Fibroblast of mammary gland (primary cell): ENCODE measurements at places on chromosomes 1 and 21.

GRCh38 chr1:94734963-94735901 lies 84.9 kb upstream of the SLC44A3 start:
- peak; percentile 75 for DNase-seq

- no peak for DNase-seq
Observed at GRCh38 chr1:119000371-119001180, 12.4 kb upstream of the TBX15 start.

GRCh38 chr1:204157962-204158361 lies 6.1 kb upstream of the ETNK2 start:
- no peak for DNase-seq

DNA sequence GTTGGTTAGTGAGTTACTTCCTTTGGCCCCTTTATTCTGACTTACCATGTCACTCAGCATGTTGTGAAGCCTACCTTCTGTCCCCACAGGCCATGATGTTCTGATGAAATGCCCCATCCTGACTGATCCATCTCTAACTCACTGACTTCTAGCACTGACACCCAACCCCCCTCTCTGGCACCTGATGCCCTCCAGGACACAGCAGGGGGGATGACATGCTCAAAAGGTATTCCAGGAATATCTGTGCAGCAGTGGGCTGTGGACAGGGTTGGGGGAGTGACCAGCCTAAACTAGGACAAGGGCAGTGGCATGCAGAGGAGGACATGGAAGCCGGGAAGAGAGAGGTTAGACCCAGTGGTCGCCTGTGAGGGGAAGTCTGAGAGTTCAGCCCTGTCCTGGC lies 25.5 kb downstream of the SYT2 start:
- DNase-seq, result no peak

DNA sequence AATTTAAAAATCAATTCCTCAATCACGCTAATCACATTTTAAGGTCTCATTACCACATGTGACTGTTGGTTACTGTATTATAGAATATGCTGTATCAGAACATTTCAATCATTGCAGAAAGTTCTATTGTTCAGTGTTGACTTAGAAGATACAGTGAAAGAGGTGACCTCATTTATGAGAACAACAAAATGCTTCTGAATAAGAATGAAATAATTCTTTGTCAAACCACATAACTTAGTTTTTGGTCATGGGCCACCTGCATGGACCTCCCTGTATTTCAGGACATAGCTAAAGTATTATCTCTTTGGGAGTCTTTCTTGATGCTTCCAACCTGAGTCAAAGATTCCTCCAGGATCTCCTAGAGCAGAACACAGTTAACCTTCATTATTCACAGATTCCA lies 22.3 kb downstream of the MFSD2A start:
- DNase-seq, result no peak

DNA sequence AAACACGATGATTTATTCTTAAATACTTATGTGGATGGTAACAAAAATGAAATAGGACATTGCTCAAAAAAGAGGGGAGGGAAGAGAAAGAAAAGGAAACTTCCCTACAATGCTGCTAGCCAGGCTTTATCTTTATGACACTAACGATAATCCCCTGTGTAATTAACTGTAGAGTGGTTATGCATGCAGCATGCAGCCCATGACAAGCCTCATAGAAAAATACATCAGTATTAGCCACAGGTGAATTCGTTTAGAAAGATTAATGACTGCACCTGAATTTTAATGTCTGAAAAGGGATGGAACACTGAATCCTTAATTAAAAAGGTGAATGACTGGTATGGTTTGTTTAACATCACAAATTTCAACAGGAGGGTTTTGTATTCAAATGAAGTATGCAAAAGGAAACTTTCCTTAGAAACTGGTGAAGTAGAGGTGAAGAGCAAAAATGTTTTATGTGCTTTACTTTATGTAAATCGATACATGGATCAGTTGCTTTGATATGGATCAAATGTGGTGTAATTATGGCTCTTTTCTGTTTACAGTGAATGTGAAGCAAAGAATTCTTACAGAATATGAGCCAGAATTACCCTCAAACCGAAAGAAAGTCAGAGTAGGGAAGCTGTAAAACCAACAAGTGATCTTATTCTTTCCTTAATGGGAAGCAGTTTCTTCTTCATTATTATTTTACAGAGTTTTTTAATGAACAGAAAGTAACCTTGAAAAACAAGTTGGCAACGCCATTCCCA lies 569.6 kb upstream of the ADGRL2 start:
- DNase-seq, result no peak

DNA sequence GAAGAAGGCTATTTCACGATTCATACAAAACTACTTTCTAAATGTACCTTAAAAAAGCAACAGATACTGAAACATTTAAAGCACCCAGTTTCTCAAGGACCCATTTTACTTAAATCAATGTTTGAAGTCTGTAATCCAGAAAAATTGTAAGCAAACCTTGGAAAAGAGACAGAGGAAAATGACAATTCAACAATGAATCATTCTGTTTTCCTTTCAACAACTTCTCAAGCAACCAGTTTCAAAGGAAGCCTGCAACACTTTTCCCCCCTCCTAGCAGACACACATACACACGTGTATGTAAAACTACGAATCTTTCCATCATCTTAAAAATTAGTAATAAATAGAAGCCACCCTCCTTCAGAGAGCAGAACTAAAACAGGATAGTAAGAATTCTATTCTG lies 1.2 kb downstream of the RERE start:
- peak; percentile 62 for DNase-seq

GRCh38 chr1:15244813-15245212 lies 2.2 kb upstream of the FHAD1 start:
- no peak for DNase-seq
